ENCODE measurements at places on chromosomes 13 and 19. TPM values are rescaled to one million over a fixed set of nuclear protein-coding genes. Genes with fewer than 3 reads are reported as not detected.

ZNF417 gene
- 24.9 TPM for total RNA-seq

POSTN gene
- 0.24 TPM for total RNA-seq

CEACAM5 gene
- not detected for total RNA-seq

ODAD3 gene
- total RNA-seq: not detected

POU4F1 gene
- total RNA-seq: 0.39 TPM

LIG1 gene
- total RNA-seq: 139 TPM

CFD gene
- total RNA-seq: 3.4 TPM

ELSPBP1 gene
- total RNA-seq: not detected

SHISA7 gene
- not detected for total RNA-seq

ARRDC5 gene
- 4.0 TPM for total RNA-seq

FPR2 gene
- total RNA-seq: not detected

BCL3 gene
- 34.2 TPM for total RNA-seq

TCF3 gene
- total RNA-seq: 89.9 TPM

CYP2F1 gene
- total RNA-seq: not detected

CYP4F2 gene
- not detected for total RNA-seq

GPR4 gene
- total RNA-seq: not detected

All from activated naive CD4-positive, alpha-beta T cell treated with anti-CD3 and anti-CD28 coated beads, Interleukin-2, amount 10 ng/mL, durations not matched to agents 5 hours and 36 hours (primary cell).